Stimulated activated CD8-positive, alpha-beta memory T cell treated with anti-CD3 and anti-CD28 coated beads, Interleukin-2, amount 100 ng/mL, for 1 hour (primary cell): ENCODE measurements at places on chromosomes 5 and 9.

- DNase-seq, result no peak
Measured at GRCh38 chr5:133356396-133356983, 255.9 kb downstream of the FSTL4 start.

GRCh38 chr5:74035521-74035937 lies 409.5 kb downstream of the ARHGEF28 start:
- no peak for DNase-seq

- DNase-seq, result no peak
Measured at GRCh38 chr9:109517901-109518377, 19.8 kb upstream of the PTPN3 start.

GRCh38 chr5:33837301-33837700 lies 54.5 kb downstream of the ADAMTS12 start:
- DNase-seq, result no peak

GRCh38 chr5:148961261-148962199 lies 101.3 kb downstream of the SH3TC2 start:
- no peak for DNase-seq

DNA sequence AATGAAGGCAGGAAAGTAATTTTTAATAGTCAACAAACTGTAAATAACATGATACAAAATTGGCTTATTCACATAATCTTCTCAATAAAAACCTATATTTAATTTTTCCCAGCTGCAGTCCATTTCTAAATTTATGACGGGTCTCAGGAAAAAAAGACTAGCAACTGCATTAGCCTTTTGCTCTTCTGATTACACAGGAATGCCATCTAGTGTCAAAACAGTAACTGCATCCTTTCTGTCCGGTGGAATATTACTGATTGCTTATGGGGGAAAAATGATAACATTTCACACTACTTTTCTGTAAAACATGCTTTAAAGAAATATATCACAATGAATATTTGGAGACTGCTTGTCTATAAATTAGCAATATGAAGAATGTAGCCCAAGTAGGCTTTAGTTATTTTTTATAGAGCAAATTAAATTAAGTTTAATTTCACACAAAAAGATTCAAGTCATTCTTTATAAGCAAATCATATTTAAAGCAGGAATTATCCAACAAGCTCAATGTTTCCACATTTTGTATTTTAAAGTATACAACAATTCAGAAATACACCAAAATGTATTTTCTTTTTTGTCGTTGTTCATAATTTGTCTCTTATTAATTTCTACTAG lies 534.7 kb downstream of the CDH10 start:
- no peak for DNase-seq

DNA sequence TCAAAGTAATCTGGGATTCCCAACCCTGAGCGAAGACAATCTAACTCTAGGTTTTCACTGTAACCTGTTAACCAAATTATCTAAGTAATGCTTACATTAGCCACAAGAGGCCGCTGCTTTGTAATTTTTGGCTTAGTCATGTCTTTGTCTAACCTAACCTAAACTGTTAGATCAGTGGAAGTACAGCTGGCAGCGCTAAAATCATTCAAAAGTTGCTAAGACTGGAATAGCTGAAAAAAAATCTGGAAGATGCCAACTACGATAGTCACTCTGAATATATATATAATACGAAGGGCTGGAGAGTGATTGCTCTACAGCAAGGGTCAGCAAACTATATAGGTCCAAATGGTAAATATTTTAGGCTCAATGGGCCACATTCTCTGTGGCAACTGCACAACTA lies 60.2 kb downstream of the FBXO38 start:
- DNase-seq, result no peak

DNA sequence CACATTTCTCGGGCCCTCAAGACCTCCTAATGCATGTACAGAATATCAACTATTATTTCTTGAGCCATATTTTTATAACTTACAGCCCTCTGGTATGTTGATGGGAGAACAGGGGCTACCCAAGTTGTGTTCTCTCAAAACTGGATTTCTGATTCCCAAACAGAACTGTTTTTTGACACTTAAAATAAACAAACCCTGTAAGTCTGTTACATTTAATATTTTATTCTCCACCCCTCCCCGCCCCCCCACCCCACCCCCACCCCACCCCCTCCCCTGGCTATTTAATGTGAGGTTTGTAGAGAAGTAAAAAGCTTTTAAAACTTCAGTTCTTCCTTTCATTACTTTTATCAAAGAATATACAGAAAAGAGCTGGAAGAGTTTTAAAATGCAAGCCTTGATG lies 77.9 kb downstream of the FOXB2 start:
- DNase-seq, result no peak

DNA sequence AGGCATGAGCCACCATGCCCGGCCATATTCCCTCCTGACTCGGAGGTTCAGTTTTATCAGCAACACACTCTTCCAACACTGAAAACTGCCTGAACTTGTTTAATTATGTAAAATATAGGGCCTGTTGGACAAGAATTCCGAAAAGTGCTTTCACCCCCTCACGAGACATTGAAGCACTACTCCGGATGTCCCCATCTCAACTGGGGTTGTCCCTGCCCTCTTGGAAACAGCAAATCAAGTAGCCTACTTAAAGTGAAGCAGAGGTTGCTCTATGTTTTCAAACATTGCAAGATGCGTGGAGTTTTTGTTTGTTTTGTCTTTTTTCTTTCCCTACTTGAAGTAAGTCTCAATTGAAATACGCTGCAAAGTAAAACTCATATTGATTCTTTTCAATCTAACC lies 7.6 kb downstream of the PTGER4 start:
- DNase-seq, result no peak

GRCh38 chr5:5141339-5141599 lies 1.1 kb downstream of the ADAMTS16 start:
- no peak for DNase-seq

DNA sequence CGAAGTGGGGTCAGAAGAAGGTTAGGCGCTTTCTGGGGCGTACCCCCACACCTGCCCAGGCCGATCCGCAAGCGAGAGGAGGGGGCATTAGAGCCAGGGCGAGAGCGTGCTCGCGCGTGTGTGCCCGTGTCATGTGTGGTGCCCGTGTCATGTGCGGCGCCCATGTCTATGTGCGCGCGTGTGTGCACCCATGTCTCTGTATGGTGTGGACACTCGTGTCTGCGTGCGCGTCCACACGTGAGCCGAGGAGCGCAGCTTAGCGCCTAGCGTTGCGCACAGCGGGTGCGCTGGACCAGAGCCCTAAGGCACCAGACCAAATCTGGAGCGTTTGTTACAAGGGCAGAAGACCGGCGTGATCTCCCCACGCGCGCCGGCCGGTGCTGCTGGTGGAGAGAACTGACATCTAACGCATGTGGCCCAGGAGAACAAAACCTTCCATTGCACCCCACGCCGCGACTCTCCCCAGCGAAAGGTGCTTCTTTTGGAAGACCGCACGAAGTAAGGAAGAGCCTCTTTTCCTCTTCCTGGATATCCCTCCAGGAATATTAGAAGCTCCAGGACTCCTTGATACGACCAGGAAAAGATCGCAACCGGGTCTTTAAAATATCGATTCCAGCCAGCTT lies 644 bp downstream of the NIM1K start:
- no peak for DNase-seq

GRCh38 chr9:70761139-70761670 lies 346.7 kb upstream of the KLF9 start:
- no peak for DNase-seq

DNA sequence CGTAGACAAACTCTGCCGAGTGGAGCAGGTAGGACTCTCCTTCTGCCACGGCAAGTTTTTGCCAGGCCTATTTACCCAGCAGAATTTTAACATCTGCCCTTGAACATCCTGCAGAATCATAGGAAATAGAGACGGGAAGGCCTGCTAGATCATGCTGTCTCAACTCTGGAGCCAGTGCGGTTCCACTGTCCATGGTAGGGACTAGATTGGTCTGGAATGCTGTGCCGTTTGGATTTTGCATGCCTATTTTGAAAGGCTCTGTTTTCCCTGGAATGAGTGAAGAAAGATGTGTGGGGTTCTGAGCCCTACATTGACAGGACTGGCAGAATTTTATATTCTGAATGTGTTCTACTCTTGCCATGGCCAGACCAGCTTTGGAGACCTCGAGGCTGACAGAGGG lies 33.6 kb upstream of the CFAP157 start:
- no peak for DNase-seq

- no peak for DNase-seq
Measured at GRCh38 chr5:169757016-169757415, 119.9 kb downstream of the DOCK2 start.

GRCh38 chr9:111828193-111828592 lies 33.5 kb upstream of the SHOC1 start:
- no peak for DNase-seq

GRCh38 chr5:17018871-17019270 lies 82.8 kb upstream of the MYO10 start:
- no peak for DNase-seq

GRCh38 chr5:170650850-170651249 lies 132.7 kb upstream of the GABRP start:
- no peak for DNase-seq

DNA sequence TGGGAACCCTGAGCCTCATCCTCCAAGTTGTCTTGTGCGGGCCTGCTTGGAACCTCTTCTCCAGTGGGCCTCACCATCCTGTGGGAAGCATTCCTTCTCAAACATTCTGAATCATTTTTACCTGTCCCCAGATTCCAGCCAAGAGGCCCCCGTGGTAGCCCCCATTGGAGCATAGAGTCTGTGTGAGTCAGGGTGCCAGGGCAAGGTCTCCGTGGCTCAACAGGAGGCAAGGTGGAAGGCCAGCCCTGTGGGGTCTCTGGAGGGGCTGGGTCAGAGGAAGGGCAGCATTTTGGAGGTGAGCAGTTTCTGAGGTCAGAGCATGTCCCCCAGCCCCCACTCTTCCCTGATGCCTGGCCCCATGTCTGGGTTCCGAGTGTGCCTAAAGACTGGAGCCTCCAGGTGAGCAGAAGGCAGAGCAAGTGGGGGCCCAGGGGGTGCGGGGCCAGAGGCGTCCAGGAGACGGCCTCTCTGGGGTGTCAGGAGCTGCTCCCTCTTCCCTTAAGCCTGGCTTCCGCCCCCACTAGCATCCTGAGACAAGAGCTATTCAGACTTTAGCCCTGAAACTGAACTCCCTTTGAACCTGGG lies 2.1 kb downstream of the CACNA1B start:
- no peak for DNase-seq

DNA sequence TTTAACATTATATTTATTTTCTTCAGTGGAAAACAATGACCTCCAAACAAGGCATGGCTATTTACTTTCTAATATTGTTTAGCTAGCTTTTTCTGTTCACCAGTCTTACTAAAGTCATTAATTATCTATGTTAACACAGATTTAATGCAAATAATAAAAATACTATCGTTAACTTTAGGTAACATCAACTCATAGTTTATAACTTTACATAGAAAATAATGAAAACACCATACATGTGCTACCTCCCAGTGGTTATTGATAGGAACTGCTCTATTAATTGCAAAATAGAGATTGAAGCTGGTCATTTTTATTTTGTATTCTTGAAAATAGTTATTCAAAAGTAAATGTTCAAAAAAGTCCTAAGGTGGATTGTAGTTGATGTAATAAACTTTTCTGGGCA lies 78.3 kb upstream of the HCN1 start:
- no peak for DNase-seq

GRCh38 chr5:100647461-100648230 lies 112.5 kb downstream of the FAM174A start:
- no peak for DNase-seq

- DNase-seq, result no peak
Measured at GRCh38 chr9:113597390-113598241, 134.1 kb downstream of the RGS3 start.

DNA sequence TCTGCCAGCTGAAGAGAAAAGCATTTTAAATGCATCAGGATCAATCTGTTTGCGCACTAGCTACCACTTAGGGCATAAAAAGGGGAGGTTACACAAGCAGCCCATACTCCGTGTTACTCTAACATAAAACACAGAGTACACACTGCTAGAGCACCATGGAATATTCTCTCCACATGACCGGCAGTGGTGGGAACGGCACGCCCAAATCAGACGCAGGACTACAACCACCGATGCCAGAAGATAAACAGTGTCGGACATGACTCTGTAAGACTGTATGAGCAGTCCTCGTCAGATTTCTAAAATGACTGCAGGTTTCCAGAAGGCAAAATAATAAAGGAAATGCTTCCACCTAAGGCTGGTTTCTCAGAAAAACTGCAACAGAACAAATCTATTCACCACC lies 40.0 kb downstream of the CDK5RAP2 start:
- DNase-seq, result no peak

GRCh38 chr5:158716668-158717067 lies 383.0 kb downstream of the EBF1 start:
- DNase-seq, result no peak

DNA sequence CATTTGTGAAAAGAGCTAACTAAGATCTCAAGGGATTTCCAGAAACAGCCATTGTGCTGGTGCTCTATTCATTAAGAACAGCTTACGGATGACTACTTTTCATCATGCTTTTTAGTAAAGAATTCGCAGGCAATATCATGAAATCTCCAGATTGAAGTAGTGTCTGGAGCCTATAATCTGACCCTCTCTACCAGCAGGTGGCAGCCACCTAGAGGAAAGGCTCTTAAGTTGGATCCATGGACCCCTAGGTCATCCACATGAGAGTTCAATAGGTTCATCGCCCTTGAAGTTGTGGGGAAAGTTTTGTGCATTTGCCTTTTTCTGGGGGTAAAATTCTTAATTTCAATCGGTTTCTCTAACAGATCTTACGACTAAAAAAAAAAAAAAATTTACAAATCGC lies 82.3 kb downstream of the SLC1A3 start:
- no peak for DNase-seq

DNA sequence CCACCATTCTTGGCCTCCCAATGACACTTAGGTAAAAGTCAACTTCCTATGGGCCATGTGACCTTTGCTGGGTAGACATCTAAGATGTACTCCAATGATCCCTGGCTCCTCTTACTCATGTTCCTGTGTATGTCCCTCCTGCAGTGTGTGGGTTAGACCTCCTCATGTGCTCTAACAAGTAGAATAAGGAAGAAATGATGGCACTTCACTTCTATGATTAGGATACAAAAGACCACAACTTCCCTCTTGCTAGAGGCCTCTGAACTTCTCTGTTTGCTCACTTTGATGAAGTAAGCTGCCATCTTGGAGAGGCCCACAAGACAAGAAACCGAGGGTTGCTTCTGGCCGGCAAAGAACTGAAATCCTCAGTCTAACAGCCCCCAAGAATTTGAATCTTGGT lies 131.8 kb downstream of the TAF11L14 start:
- DNase-seq, result no peak

DNA sequence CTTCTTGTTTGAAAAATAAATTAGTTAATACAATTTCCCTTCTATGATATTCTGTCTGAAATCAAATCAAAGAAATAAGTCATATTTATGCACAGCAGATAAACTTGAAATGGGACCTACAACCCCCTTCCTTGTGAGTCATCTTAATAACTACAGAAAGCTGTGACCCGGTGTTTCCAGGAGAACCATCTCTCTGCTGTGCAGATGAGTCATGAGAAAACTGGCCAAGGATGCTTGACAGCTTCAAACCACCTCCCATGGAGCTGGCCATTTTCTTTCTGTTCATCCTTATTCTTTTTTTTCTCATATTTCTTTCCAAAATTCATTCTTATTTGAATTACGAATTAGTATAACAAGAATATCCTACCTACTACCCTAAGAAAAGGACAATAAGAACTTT lies 43.4 kb upstream of the NR4A3 start:
- no peak for DNase-seq
